ENCODE measurements at places on chromosomes 13 and 19.

GRCh38 chr13:105595471-105595870, 940.0 kb downstream of the EFNB2 start:
- DNase-seq, result no peak

GRCh38 chr19:5354403-5354802, 13.8 kb upstream of the PTPRS start:
- DNase-seq, result peak; percentile 52

- no peak for DNase-seq
Observed at GRCh38 chr13:79989217-79989661, 351.7 kb downstream of the SPRY2 start.

- DNase-seq, result no peak
Observed at GRCh38 chr13:68369739-68370138, 1139.6 kb upstream of the PCDH9 start.

DNA sequence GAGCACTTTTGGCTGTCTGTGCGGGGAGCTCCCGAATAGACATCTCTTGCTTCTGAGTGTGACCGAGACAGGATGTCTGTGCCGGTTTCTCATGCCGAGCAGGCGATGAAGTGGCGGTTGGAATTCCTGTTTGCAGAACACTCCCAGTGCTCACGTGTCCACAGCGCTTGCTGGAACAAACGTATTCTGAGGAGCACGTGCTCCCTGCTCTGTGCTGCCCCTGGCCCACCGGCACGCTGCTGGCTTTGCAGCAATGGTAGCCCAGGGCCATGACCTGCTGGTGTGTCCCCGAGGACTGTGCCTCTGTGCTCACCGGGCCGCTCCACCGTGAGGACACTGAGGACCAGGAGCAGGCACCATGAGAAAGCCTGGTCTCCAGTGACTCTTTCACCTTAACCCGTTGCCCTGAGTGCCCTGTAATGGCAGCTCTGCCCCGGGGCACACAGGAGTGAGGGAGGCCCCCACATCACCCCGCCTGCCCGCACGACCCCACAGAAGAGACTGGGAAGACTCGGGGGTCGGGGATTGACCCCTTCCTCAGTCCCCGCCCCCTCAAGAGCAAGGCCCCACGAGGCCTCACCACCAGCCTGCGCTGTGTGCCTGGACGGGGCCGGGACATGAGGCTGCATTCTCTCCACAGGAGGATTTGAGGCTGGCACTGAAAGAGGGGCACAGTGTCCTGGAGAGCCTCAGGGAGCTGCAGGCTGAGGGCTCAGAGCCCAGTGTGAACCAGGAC, 40.0 kb upstream of the F7 start:
- DNase-seq, result no peak

DNA sequence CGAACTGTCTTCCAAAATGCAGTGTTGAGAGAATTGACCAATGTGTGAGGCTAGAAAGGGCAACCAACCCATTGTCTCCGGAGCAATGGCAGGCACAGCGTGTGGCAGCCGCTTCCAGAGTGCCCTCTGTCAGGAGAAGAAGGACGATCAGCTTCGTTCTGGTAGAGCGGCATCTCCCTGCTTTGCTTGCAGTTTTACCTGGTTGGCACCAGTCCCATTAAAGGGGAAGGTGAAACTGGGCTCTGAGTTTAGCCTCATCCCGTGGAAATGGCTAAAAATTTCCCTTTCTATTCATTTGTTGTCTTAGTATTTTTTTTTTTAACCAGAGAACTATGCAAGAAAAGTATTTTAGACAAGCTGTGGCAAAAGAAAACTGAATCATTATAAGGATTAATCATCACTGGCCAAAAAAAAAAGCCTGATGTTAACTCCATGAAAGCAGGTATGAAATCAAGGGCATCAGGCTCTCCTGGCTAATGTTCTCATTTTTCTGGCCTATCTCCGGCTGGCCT, 81.5 kb upstream of the SLC7A1 start:
- no peak for DNase-seq

DNA sequence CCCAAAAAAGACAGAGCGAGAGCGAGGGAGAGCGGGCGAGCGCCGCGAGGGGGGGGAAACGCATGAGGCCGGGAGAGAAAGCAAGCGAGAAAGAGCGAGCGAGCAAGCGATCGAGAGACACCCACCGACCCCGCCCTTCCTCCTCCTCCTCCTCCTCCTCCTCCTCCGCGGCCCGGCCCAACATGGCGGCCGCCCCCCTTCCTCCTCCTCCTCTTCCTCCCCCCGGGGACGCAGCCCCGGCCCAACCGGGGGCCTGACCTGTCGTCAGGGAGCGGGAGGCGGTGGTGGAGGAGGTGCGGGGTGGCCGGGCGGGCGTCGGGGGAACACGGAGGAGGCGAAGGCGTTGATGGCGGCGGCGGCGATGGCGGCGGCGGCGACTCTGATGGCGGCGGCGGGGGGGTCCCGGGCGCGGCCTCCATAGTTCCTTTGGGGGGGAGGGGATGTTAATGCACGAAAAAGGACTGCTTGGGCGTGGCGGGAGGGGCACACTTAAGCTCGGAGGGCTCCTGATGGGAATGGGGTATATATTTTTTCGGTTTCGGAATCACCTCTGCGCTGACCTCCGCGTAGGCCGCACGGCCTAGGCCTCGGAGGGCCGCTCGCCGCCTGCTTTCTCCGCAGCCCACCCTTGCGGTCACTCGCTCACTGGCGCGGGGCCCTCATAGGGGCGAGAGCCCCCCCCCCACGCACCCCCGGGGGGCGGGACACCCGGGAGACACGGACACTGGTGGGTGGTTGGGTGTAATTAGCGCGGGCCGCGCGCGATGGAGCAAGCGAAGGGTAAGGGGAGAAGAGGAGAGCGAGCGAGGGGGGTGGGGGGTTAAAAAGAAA, 1.2 kb downstream of the ZC3H4 start:
- DNase-seq, result peak; percentile 80

- DNase-seq, result no peak
Observed at GRCh38 chr13:77536358-77536757, 852 bp downstream of the SCEL start.

DNA sequence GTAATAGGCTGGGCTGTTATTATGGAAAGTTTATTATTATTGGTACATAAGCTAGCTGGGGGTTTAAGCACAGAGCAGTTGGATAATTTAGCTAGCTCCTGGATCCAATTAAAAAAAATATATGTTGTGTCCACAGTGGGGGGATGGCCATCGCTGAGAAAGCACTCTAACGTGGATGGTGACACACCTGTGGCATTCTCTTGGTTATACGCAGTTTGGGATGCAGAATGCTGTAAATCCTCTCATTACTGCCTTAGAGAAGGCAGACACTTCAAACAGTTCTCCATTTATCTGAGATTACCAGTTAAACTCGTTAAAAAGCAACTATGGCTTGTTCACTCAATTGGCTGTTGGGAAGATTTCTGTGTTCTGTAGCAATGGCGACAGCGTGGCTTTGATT, 2.4 kb upstream of the ZNF536 start:
- DNase-seq, result no peak

DNA sequence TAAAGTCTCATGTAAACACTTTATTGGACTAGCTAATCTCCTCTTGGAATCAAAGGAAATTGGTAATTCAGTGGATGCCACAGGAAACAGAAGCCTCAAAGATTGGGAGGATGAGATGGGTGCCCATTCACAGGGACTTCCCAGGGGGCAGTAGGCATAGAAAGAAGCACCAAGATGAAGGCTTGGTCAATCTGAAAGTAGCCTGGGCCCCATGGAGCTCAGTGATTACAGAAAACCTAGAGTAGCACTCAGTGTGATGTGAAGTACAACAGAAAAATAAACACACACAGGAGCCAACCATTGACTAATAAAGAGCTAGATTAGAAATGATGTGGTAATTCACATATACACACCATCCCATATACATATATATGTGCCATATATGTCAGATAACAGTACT, 560.6 kb downstream of the TBC1D4 start:
- no peak for DNase-seq

- peak; percentile 30 for DNase-seq
Observed at GRCh38 chr19:7534531-7535046, 928 bp upstream of the PNPLA6 start.

DNA sequence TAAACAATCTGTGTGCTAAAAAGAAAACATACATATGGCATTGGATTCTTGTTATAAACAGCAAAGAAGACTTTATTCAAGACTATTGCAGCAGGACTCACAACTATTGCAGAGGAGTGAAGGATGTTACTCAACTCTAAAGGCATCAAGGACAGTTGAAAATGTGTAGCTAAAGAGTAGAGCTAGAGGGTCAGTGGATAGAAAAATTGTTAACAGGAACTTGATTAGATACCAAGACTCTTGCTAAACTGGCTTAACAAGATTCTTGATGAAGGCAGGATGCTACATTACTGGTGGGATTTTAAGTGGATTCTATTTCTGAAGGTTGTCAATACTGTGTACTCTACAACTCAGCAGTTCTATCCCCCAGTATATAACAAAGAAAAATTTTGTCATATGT, 1183.3 kb downstream of the SLITRK1 start:
- DNase-seq, result no peak

DNA sequence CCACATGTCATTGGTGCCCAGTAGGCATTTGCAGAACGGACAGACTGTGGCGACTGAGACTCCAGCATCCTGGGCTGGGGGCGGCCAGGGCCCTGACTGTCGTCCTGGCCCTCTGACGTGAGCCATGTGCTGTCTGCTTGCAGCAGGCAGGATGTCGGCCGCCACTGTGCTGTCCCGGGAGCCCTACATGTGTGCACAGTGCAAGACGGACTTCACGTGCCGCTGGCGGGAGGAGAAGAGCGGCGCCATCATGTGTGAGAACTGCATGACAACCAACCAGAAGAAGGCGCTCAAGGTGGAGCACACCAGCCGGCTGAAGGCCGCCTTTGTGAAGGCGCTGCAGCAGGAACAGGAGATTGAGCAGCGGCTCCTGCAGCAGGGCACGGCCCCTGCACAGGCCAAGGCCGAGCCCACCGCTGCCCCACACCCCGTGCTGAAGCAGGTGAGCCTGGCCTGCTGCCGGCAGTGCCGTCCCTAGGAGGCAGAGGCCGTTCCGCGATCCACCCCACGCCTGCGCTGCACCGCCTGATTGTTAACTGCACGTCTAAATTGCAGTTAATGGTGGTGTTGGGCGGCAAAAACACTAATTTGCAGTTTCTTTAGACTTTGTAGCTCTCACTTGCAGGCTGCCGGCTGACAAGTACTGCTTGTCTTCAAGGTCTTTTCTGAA, 14.2 kb downstream of the TSSK6 start:
- no peak for DNase-seq

DNA sequence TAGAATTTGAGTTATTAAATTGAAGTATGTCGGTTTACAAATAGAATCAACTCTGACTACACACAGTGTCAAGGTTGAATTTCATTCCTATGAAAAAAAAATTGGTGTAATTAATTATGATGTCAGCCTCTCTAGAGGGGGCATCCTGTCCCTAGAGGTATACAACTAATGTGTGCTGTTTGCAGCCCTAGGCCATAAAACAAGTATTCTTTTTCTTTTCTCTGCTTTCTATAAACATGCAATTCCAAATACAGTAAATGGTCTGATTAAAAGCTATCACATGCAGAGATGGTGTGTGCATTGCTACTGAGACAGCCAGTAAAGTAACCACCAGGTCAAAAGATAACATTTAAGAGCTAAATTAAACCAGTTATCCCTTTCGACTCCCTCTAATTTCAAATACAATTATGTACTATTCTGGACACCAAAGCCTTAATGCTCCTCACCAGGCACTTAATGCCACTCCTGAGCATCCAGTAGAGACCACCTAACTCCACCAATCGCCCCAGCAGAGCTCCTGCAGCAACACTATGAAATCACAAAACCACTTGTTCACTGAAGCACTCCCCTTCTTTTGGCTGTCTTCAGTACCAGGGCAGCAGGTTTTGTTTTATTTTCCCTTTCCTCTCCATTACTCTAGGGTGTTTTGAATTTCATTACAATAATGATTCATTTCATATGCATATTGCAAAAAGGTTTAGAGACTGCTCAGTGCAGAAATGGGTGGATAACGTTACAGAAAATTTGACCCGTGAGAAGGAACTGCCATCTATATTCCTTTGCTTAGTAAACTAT, 426.9 kb downstream of the PCDH9 start:
- peak; percentile 23 for DNase-seq
